ENCODE measurements at places on chromosomes 11 and 22.
A peak's percentile ranks its signal among the peaks of the same experiment; 100 is the strongest.

DNA sequence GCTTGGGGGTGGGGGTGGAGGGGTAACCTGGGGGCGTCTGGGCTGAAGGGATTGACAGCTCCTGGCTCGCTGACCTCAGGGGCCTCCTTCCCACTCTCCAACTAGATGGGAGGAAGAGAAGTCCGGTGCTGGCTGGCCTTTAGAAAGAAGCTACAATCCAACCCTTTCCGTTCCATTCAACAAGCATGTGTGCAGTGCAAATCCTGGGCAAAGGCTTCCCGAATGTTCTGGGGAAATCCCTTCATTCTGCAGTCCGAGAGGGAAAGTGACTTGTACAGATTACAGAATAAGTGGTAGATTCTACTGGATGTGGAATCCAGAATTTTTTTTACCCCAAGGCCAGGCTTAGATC lies 149.9 kb downstream of the FEZ1 start:
- DNase-seq = no peak

GRCh38 chr11:3723014-3723708 lies 52.0 kb upstream of the CHRNA10 start:
- no peak for DNase-seq

- no peak for DNase-seq
Measured at GRCh38 chr22:32951807-32952153, 106.4 kb downstream of the SYN3 start.

DNA sequence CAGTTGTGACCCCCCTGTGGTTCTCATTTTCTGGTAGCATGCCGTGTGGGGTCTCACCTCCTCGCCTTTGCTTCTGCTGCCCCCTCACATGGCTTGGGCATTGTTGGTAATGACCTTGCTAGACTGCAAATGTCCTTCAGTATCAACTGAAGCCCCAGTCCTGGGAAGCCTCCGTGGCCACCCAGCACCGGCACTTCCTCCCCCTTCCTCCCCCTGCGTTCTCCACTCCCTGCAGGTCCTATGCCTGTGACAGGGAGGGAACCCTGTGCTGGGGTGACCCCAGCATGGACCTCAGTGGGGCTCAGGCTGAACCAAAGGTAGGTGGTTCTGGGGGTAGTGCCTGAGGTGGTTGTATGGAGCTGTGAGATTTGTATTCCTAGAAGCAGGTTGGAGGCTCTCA lies 5.9 kb downstream of the ST3GAL4 start:
- DNase-seq = no peak

- DNase-seq = no peak
Measured at GRCh38 chr11:108743851-108744250, 79.0 kb downstream of the DDX10 start.

DNA sequence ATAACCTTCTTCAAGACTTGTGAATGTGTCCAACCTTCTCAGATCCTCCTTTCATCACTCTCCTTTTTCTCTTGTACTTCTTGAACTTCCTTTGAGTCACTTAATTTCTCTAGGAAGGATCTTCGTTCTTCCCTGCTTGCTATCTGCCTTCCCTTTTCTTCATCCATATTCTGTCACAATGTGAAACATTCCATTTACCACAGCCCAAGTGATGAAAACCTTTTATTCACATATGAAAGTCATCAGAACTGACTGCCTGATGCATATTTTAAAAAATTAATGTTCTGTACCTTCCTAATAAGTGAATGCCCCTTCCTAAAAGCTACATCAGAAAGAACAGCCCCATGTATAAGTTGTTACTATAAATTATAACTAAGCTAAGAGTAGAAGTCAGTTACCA lies 520.4 kb upstream of the LUZP2 start:
- no peak for DNase-seq

DNA sequence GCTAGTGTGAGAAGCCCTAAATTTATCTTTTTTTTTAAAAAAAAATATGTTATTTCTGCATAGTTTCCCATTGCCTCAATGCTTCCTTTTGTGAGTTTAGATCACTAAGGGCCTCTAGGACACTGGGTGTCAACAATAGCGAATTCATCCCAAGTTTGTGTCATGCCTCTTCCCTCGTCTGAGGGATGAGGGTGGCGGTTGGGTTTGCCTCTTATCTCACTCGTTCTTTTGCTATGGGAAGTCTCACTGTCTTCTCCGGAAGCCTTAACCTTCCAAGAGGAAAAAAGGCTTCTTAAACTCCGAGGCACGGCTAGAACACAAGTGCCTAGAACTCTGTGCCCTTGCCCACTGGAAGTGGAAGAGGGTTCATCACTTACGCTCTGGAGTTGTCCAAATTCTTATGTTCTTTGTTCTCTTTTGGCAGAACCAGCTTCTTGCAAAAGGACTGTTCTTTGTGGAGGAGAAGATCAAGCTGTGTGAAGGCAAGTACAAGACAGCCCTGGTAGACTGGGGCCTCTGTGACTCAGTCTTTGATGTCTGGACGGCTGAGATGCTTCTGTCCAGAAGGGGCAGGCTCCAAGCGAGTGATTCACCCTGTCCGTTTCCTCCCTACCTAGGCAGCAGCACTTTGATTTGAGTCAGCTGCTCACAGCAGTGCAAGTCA lies 78.5 kb downstream of the TRAF6 start:
- DNase-seq = peak; percentile 60

DNA sequence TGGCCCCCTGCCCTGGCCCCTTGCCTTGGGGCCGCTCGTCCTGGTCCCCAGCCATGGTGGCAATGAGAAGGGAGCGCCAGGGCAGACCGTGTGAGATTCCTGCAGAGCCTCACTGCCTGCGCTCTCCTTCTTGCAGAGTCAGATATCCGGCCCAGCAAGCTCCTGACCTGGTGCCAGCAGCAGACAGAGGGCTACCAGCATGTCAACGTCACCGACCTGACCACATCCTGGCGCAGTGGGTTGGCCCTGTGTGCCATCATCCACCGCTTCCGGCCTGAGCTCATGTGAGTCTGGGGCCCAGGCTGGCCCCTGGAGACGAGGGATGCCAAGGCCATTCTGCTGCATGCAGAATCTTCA lies 114.1 kb downstream of the MICAL2 start:
- peak; percentile 84 for DNase-seq

- DNase-seq = no peak
Measured at GRCh38 chr11:3946455-3947017, 91.1 kb downstream of the STIM1 start.

- DNase-seq = no peak
Measured at GRCh38 chr11:12182302-12182675, 71.9 kb downstream of the MICAL2 start.

GRCh38 chr11:130087294-130087926 lies 17.7 kb downstream of the APLP2 start:
- no peak for DNase-seq

GRCh38 chr11:133153031-133153430 lies 379.3 kb downstream of the OPCML start:
- no peak for DNase-seq

GRCh38 chr11:15189641-15190365 lies 75.1 kb downstream of the INSC start:
- DNase-seq = no peak

DNA sequence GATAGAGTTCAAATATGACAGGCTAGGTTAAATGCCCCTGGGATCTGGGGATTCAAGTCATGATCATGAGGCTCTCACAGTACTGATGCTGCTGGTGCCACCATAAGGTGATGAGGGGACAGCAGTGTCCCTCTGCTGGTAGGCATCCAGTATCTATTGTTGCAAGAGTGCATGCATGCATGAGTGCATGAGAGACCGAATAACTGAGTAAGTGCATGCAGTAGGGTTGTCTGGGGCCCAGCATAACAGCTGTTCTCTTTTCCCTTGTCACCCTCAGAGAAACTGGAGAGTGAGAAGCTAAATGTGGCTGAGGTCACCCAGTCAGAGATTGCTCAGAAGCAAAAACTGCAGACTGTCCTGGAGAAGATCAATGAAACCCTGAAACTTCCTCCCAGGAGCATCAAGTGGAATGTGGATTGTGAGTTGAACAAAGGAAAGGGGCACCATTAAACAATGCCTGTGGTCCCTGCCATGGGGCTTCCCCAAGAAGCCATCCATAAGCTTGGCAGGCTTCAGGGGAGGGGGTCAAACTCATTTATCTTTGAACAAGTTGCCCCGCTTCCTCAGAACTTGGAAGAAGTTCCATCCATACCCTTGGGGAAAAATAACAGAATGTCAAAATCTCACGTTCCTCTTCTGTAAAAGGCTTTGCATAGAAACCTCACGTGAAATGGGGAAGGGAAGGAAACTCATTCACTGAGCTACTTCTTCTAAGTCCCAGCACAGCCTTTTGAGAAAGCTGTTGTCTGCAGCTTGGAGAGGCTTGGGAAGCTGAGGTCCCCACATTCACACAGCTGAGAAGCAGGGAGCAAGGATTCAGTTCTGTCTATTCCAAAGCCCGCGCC lies 119.0 kb downstream of the PARVA start:
- DNase-seq = no peak

DNA sequence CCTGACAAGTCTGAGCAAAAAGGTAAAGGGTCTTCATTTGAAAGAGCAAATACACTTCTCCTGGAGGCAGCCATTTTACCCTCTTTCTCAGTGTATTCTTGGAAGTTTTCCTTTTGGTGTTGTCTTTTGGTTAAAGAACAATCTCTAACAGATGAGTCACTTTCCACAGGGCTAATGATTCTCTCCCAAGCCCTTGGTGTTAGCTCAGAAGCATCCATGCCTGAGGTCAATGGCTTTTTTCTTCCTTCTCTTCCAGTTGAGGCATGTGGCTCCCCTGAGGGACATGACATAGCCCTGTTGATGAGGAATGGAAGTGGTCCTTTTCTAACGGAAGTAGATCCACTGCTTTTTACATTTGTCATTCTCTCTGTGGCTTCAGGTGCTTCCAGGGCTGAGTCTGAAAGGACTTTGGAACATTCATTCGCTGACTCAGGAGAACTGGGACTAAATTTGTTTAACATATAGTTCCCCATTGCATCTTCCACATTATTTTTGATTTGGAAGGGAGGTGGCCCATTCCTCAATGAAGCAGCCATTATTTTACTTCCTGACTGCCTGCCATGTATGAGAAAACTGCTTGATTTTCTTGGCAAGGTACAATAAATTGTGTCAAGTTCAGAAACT lies 13.8 kb upstream of the POGLUT3 start:
- no peak for DNase-seq

GRCh38 chr11:130737041-130737830 lies 179.0 kb downstream of the SNX19 start:
- no peak for DNase-seq

- no peak for DNase-seq
Measured at GRCh38 chr22:48721395-48721669, 1106.3 kb downstream of the BRD1 start.

DNA sequence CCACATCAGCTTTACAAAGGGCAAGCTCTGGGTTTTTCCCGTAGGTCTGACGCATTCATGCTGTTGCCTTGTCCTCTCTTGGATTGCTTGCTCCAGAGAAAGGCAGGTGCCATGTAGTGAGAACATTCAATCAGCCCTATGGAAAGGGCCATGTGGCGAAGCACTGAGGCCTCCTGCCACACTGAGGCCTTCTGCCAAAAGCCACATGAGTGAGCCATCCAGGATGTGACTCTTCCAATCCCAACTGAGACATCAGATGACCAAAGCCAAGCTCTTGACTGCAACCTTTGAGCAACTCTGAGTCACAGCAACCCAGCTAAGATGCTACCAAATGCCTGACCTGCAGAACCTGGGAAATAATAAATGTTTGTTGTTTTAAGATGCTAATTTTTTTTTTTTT lies 9.0 kb upstream of the PANX3 start:
- DNase-seq = no peak

DNA sequence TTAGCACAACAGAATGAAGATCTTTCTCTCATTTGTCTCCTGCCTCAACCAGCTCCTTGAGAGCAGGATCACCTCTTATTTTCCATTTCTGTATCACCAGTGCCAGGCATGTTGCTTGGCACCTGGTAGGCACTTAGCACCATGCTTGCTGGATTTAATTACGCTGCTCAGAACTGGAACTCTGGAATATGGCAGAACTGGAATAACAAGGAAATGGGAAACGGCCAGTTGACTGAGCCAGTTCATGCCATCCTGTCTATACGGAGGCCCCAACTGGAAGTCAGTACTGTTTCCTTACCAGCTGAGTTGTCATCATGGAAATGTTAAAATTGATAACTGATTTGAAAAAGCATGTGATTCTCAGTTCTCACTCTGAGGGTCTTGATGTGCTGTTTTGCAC lies 69.5 kb upstream of the YWHAH start:
- no peak for DNase-seq

- DNase-seq = no peak
Measured at GRCh38 chr11:8017071-8017470, 29.9 kb downstream of the EIF3F start.

Data from CD4-positive, alpha-beta T cell treated with Interleukin-15 for 4 hours (primary cell).